ENCODE measurements at places on chromosomes 3 and 15.

GRCh38 chr3:174346571-174346970, 512.6 kb upstream of the NAALADL2 start:
- no peak for DNase-seq

DNA sequence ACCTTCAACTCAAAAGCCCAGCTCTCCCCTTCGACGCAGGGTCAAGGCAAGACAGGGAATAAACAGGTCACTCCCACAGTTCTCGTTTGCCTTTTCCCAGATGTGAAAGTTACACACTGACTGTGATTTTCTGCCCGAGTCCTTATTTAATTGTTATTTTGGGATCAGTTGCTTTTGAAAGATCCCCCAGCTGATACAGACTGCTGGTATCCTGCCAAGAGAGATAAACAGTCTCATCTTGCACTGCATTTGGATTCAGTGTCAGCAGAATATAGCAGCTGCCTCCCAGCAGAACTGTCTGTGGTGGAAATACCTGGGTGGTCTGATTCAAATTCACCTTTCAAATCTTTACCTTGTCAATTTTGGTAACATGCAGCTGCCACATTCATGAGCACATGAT, 56.0 kb upstream of the FAM3D start:
- DNase-seq: no peak

DNA sequence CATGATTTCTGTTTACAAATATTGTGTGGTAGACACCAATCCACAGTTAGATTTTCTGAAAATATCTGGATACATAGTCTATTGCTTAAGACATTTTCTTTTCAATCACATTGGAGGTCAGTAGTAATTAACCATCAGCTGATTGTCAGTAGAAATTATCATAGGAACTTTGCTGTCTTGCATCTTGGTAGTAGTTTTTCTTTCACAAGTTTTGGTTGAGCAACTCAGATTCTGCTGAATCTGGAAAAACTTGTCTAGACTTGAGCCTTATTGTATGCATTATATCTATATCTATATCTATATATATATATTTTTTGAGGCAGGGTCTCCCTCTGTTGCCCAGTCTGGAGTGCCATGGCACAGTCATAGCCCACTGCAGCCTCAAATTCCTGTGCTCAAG, 4.0 kb downstream of the RAB11A start:
- no peak for DNase-seq

- no peak for DNase-seq
Observed at GRCh38 chr3:58271901-58272501, 34.0 kb upstream of the RPP14 start.

GRCh38 chr3:122014741-122015140, 7.3 kb downstream of the ILDR1 start:
- no peak for DNase-seq
